ENCODE measurements at places on chromosomes 5 and 9. TPM values are rescaled to one million over a fixed set of nuclear protein-coding genes. Genes with fewer than 3 reads are reported as not detected.

- DNase-seq, result no peak
Measured at GRCh38 chr5:68533051-68533450, 317.5 kb downstream of the PIK3R1 start.

Gene HACD4
- total RNA-seq, result 1.1 TPM

Gene NELFB
- total RNA-seq, result 37.9 TPM

Gene CCDC171
- 1.6 TPM for total RNA-seq

Gene GLRA1
- total RNA-seq, result not detected
